GM18507 (cell line): ENCODE measurements at places on chromosomes 1 and 21.

DNA sequence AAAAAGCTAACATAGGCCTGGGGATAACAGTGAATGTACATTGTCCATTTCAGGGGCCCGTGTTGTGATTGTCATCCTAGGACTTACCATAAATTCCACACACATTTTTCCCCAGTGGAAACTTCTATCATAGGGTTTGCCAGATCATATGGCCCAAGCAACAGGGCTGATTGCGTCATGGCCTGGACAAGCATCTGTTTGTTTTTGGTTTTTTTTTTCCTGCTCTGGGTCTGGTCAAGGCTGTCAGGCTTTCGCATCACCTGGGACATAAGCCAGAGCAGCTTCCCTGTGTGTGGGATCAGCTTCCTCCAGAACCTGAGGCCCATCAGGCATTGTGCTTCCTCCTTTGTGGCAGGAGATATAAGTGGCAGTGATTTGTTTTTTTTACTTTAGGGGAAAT, 598.5 kb upstream of the USP24 start:
- DNase-seq = no peak

- DNase-seq = no peak
These were observed 45.2 kb upstream of the CNTN2 start for GRCh38 chr1:204997591-204998355.

DNA sequence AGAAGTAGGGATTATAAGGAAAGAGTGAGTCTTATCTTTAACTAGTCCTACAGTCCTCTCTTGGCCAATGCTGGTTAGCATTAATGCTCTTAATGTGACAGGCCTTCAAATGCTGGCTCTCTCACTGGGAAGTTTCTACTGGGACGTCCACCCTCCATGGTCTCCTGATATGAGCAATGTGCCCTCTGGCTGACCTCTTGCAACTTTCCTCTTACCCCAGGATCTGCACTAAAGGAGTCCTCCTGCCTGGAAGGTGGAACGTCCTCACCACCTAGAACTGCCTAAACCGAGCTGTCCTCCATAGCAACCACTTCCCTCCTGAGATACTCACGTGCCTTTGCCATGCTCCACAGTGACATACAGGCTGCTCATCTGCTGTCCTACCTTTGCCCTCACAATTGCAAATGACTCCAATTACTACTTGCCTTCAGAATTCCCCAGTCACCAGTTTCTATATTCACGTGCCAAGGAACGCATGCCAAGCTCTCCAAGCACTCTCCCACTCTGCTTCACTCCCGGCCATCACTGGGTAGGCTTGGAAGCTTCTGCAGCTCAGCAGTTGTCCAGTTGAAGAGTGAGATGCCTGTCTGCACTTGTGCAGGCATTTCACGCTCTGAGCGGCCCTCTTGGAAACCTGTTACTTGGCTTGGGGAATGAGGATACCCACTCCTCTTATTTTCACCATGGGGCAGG, 404.7 kb downstream of the RRAGC start:
- DNase-seq = no peak

DNA sequence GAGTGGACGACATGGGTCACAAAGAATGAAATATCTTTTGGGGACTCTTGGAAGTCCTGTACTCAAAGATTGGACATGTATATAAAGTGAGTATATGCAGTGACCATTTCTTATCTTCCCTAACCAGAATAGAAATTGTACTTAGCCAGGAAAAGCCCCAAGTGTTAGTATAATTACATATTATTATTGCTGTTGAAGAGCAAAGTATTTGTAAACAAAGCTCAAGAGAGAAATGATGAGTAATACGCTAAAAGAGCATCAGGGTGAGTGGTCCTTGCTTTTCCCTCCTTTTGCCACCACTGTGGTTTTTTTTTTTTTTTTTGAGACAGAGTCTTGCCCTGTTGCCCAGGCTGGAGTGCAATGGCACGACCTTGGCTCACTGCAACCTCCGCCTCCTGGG, 6.4 kb upstream of the CGN start:
- DNase-seq = no peak

GRCh38 chr1:152981146-152981871, 2.6 kb upstream of the SPRR1A start:
- no peak for DNase-seq

GRCh38 chr1:239763850-239764249, 327.8 kb upstream of the FMN2 start:
- no peak for DNase-seq

- DNase-seq = no peak
These were observed 77.9 kb downstream of the NEK7 start for GRCh38 chr1:198234520-198235251.

DNA sequence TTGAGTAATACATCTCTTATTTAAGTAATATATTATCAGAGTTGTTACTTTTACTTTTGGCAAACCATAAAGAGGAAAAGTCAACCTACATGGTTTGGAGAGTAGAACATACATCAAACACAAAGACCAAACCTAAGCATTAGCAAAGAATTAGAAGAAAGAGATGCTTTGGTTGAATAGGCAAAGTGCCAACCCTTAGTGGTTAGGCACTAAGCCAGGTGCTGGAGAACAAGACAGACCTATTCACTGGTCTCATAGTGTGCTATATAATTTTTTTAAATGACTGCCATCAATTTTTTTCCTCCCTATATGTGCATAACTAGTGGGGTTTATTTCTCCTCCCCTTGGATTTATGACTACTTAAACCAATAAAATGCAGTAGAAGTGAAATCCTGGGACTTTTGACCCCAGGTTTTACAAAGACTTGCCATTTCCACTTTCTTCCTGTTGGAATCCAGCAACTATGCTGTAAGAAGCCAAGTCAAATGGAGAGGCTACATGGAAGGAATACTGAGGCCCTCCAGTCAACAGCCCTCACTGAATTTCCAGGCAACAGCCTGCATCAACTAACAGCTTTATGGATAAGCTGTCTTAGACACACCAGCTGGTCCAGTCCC, 69.8 kb upstream of the HAO2 start:
- no peak for DNase-seq

DNA sequence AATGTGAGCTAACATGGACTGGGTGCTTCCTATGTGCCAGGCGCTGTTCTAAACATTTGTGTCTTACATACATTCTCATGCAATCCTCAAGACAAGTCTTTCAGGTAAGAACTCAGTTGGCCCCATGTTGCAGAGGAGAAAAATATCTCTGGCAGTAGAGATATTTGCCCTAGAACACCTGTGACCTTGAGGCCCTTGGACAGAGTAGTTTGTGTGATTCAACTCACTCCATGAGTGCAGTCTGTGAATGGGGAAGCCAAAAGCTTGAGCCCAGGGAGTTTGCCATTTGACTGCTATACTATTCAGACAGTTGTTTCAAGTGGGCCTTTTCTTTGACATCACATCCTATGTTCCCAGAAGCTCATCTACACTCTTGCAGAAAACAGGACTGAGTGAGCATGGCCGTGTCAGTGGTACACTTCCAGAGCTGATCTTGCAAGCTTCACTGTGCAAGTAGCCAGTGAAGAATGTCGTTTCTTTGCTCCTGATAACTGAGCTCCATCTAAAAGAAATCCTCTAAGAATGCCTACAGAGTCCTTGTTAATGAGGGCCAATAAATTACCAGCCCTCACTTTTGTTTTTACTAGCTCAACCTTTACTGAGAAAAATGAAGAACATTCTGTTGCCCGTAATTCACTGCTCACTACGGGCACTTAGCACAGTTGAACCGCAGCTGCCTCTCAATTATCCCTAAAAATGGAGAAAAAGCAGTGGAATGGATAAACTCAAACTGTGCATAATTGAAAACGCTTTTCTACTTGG, 98.7 kb upstream of the C8B start:
- no peak for DNase-seq

GRCh38 chr1:8818325-8818775, 910 bp upstream of the RERE start:
- DNase-seq = no peak

- no peak for DNase-seq
These were observed 74.4 kb downstream of the HMCN1 start for GRCh38 chr1:185808631-185809030.

DNA sequence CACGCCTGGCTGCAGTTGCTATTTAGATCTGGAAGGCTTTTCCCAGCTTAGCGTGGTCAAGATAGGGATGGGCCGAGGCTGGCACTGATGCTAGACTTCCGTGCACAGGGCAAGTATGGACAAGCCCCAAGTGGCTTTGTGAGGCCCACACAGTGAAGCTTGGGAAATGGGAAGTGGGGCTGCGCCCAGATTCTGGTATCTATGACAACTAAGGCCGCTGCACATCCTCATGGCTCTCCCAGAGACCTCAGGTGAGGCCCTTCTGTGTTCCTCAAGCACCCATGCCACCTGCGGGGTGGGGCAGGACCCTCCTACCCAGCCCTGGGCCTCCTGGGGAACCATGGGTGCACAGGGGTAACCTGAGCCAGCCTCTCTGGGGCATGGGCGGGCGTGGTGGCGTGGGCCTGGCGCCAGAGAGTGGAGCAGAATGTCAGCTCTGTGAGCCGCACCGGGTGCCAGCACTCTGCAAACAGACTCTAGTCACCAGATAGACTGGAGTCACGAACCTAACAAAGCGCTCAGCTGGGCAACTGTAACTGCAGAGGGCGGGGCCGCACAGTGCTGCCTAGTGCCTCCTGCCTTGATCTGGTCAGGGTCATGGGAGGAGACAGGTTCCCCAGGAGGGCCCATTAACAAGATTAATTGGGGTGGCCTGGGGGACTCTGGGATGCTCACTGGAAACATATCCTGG, 46.4 kb downstream of the ELF3 start:
- DNase-seq = no peak

- no peak for DNase-seq
These were observed 79.9 kb downstream of the OBSCN start for GRCh38 chr1:228287541-228288425.

GRCh38 chr1:171969226-171969625, 127.9 kb downstream of the DNM3 start:
- no peak for DNase-seq

- DNase-seq = no peak
These were observed 1.3 kb downstream of the GNG12 start for GRCh38 chr1:67831850-67832513.

DNA sequence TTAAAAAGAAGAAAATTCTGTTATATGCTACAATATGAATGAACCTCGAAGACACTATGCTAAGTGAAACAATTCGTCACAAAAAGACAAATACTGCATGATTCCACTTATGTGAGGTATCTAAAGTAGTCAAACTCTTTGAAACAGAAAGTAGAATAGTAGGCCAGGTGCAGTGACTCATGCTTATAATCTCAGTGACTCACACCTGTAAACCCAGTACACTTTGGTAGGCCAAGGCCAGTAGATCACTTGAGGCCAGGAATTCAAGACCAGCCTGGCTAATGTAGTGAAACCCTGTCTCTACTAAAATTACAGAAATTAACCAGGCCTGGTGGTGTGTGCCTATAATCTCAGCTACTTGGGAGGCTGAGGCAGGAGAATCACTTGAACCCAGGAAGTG, 25.7 kb downstream of the EPHA10 start:
- DNase-seq = no peak

DNA sequence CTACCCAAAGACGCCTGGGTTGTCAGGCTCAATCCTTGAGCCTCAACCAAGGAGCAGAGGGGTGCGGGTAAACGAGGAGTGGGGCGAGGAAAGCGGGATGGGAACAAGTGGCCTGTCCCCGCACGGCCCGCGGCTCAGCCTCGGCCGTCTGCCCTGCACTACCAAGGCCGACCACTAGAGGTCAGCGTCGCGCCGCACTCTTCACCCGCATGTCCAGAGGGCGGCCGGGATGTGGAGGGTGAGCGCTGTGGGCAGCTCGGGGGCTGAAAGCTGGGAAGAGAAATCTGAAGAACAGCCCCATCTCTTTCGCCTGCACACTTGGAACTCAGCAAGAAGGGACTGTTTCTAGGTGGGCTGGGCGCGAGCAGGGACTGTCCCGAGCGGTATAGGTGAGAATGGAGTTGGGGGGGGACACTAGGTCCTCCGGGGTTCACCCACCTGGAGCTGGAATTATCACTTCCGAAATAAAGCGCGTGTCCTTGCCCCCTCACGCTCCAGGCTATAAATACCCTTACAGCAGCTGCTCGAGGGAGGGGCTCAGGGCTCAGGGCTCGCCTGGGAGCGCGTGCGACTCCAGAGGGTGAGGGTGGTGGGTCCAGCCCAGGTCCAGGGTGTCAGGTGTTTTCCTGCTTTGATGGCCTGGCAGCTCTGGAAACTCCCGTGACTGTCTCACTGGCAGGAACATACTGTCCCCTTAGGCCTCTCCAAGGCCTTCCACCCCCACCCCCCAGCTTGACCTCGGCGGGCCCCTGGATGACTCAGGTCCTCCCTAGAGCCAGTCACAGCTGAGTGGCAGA, 9.8 kb downstream of the SLC30A2 start:
- peak; percentile 85 for DNase-seq

DNA sequence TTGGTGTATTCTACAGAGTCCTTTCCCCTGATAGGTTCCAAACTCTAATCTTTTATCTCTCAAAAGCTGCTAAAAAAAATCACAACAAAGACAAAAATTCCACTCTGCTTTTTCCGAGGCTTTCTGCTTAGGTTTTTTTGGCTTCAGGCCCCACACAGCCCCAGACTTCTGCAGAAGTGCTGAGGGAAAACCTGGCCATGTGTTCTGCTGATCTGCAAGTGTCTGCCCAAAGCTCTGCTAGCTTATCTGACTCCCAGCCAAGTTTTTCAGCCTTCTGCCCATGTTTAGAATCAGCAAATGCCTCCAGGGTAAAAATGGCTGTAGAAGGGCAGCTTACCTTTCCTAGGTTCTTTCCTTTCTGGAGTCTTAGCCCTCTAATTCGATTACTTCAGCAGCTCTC, 28.4 kb downstream of the DISP3 start:
- DNase-seq = no peak

GRCh38 chr1:230250666-230251065, 175.5 kb downstream of the PGBD5 start:
- no peak for DNase-seq

DNA sequence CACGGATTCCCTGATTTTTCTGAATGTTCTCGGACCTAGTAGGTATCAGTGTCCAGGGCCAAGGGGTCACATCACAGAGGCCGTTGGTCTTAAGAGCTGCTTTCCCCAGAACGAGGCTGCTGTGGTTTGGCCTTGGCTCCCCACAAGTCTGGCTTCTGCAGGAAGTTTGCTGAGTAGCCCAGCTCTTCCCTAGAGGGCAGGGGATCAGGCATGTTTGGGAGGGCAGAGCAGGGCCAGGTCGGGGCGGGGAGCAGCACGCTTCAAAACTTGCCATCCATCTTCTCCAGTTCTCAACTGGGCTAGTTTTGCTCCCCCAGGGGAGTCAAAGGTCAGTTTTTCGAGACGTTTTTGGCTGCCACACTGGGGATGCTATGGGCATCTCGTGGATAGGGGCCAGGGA, 37.0 kb downstream of the MAN1C1 start:
- no peak for DNase-seq

- no peak for DNase-seq
These were observed 153.1 kb upstream of the RAB4A start for GRCh38 chr1:229117664-229118300.

DNA sequence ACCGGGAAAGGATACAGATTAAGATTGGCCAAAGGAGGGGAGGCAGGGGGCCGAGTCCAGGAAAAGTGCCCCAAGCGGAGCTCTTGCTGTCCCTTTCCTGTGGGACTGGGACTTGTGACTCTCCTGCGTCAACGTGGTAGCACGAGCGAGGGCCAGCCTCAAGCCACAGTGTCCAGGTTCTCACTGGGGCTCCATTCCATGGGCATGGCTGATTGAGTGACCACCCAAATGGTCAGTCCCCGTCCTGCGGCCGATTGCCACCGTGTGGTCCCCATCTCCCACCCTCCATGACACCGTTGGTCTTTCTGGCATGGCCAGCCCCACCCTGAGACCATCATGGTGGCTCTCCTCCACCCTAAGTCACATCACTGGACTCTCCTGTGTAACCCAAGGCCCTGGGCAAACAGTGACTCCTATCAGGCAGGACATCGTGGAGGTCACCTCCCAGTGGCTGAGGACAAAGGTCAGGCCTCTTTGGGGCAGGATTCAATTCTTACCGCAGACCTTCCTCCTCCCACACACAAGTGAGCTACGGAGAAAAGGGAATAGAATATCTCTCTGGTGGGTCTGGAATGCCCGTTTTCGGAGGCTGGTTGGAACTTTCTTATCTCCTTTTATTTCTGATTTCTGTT, 8.9 kb upstream of the C1orf174 start:
- no peak for DNase-seq
